ENCODE measurements at places on chromosomes 3 and 15. TPM values are rescaled to one million over a fixed set of nuclear protein-coding genes. Genes with fewer than 3 reads are reported as not detected.
A peak's percentile ranks its signal among the peaks of the same experiment; 100 is the strongest.

TTLL13 gene
- total RNA-seq: not detected

DNA sequence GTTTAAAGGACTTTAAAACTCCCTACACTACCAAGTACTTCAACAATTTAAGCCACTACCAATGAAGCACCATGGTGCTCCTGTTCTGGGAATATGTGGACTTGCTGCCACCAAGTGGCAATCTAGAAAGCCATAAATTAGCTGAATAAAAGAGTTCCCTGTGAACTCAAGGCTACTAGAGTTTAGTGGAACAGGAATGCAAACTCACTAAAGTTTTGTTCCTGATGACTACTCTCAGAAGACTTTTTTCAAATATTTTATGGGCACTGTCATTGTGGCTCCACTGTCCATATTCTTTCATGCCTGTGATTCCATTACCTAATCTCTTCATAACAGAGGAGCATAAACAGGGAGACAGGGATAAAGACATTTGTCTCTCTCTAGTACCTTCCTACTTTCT, 63.9 kb downstream of the TMCC1 start:
- peak; percentile 59 for DNase-seq

DNA sequence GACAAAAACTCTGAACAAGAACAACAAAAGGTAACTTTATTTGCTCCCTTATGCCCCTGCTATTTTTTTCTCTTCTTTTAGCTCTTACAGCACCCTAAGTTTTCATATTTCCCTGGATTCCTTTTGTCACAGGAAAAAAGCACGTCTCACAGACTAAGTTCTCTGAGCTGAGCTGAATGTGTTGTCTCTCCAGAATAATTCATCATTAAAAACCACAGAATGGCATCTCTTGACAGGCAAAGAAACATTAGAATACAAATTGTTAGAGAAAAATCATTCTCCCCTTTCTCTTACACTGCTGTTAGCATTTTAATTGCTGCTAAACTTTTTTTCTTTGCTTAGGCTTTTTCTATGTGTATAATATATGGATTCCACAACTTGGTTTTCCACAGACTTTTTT, 48.7 kb upstream of the SECISBP2L start:
- DNase-seq: no peak

IMPG2 gene
- 0.07 TPM for total RNA-seq

Data from Caco-2 (cell line).